ENCODE measurements at places on chromosomes 13 and 19. TPM values are rescaled to one million over a fixed set of nuclear protein-coding genes. Genes with fewer than 3 reads are reported as not detected.

DZIP1 gene
- total RNA-seq, result 55.2 TPM

PRODH2 gene
- not detected for total RNA-seq

KXD1 gene
- total RNA-seq, result 68.0 TPM

CPB2 gene
- not detected for total RNA-seq

URAD gene
- total RNA-seq, result not detected

TMEM147 gene
- 104 TPM for total RNA-seq

TNFRSF19 gene
- total RNA-seq, result 11.9 TPM

CEACAM4 gene
- total RNA-seq, result not detected

DACT3 gene
- total RNA-seq, result 6.2 TPM

CEACAM6 gene
- total RNA-seq, result not detected

Measured in uterine smooth muscle cell (primary cell).